ENCODE measurements at places on chromosomes 16 and 17. TPM values are rescaled to one million over a fixed set of nuclear protein-coding genes. Genes with fewer than 3 reads are reported as not detected.

DNA sequence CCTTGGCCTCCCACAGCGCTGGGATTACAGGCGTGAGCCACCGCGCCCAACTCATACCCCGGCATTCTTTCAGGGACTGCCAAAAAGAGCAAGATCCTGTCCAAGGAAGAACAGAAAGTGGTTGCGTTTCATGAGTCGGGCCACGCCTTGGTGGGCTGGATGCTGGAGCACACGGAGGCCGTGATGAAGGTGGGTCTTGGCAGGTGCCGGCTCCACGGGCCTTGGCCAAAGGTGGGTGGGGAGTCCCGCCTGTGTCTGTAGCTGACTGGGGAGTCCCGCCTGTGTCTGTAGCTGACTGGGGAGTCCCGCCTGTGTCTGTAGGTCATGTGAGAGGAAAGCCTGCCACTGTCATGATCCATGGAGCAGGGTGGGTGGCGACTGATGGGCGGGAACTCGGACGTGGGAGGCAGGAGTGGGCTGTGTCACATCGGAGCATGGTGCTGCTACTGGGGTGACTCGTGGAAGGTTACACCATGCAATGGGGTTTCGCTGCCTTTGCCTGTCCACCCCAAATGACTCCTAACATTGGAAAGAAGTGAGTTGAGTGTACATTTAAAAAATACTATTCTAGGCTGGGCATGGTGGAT lies 10.0 kb upstream of the RPL13 start:
- no peak for DNase-seq

CHST4 gene
- not detected for total RNA-seq

GRCh38 chr17:66002063-66002585 lies 189.8 kb downstream of the CEP112 start:
- no peak for DNase-seq

SYNGR2 gene
- 87.2 TPM for total RNA-seq

DNA sequence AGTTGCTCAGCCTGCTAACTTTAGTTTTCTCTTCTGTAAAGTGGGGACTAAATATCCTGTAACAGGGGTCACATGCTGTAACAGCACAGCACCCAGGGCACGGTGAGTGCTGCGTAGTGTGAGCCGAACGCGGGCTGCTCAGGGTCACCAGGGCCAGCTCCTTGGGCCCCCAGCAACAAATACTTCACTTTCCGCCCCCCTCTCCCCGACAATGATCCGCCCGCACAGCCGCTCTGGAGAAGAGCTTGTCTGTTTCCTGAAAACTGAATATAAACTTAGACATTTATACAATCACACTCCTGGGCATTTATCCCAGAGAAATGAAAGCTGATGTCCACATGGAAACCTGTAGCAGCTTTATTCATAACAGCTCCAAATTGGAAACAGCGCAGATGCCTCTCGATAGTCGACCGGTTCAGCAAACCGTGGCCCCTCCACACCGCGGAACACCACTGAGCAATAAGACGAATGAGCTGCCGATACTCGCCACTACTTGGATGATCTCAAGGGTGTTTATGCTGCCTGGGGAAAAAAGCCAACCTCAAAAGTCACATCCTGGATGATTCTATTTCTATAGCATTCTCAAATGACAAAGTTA lies 267.2 kb downstream of the PARN start:
- DNase-seq = no peak

DNA sequence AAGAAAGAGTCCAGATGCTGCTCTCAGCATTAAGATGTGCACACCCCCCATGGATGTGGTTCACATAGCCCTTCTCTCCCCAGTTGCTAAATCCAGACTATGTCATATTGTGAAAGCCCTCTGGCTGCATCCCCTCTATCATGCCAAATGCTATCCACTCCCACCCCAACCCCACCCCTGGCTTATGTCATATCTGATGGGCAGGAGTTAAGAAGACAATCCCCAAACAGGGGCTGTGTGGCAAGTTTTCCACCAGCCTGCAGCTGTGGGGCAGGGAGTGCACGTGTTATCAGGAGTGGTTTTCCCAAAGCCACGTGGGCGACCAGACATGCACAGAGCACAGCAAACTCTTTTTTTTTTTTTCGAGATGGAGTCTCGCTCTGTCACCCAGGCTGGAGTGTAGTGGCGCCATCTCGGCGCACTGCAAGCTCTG lies 10.0 kb downstream of the FAM117A start:
- DNase-seq = no peak

DNA sequence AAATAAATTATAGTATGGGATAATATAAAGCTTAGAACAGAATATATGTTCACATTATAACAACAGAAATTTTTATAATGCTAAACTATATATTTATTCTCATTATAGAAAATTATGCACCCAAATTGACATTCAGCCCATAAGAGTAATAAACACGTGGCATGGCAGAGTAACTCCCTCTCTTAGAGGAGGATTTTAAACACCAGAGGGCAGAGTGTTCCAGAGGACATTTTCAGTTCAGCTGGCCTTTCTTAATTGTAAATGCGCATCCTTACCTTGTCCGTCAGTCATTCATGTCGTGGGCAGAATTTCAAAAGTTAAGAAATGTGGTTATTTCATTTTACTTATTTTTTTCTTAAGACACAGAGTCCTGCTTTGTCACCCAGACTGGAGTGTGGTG lies 147.1 kb downstream of the TANC2 start:
- no peak for DNase-seq

SLC43A2 gene
- 58.6 TPM for total RNA-seq

- no peak for DNase-seq
These were observed 1.5 kb downstream of the DLG4 start for GRCh38 chr17:7218166-7218565.

- DNase-seq = no peak
These were observed 22.6 kb upstream of the CDYL2 start for GRCh38 chr16:80827007-80827406.

CFAP97D1 gene
- total RNA-seq = not detected

CCL2 gene
- total RNA-seq = 19.8 TPM

GUCY2D gene
- total RNA-seq = not detected

- DNase-seq = no peak
These were observed 52.6 kb downstream of the RBFOX3 start for GRCh38 chr17:79558091-79558900.

DNA sequence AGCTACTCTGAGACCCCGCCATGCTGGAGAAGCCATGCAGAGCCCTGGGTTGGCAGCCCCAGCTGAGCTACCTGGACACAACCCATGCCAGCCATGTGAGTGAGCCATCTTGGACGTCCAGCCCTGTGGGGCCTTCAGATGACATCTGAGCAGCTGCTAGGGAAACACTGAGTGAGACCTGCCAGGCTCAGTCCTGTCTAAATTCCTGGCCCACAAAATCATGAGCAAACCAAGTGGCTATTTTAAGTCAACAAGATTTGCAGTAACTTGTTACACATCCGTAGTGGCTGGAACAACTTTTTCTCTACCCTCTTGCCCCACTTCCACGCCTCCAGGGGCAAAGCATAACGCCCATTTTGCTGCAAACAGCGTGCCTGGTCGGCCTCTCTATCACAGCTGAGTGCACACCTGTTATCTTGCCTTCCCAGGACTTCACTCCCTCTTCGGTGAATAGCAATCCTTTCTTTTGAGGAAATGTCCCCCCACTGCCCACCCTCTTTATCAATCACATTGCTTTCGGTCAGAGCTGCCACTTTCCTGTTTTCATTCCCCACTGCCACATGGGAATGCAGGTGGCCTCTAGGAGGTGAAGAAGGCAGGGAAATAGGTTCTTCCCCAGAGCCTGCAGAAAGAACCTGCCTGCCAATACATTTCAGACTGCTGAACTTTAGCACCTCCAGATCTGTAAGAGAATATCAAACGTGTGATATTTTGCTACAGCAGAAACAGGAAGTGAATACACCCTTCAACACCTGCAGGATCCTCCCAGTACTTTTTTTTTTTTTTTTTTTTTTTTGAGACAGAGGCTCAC lies 7.4 kb upstream of the SCIMP start:
- peak; percentile 55 for DNase-seq

- DNase-seq = no peak
These were observed 119.9 kb downstream of the BANP start for GRCh38 chr16:88070989-88071625.

GRCh38 chr16:53805752-53806151 lies 101.8 kb downstream of the FTO start:
- DNase-seq = no peak

DNA sequence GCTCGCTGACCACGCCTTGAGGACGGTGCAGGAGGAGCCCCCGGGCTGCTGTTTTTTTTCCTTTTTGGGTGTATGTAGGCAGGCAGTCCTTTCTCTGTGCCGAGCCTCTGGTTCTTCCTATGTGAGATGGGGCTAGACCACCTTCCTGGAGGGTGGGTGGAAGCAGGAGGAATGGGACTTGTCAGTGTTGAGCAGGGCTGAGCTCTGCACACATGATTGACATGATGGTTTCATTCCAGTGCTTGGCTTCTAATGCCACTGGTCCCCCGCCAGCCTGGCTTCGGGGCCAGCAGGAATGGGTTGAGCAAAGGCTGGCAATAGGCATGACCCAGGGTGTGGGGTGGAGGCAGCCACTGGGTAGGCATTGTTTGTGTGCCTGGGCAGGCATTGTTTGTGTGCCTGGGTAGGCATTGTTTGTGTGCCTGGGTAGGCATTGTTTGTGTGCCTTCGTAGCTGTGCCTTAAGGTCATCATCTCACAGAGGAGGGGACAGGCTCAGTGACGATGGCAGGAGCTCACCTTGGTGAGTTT lies 14.2 kb upstream of the ADCY7 start:
- no peak for DNase-seq

DNA sequence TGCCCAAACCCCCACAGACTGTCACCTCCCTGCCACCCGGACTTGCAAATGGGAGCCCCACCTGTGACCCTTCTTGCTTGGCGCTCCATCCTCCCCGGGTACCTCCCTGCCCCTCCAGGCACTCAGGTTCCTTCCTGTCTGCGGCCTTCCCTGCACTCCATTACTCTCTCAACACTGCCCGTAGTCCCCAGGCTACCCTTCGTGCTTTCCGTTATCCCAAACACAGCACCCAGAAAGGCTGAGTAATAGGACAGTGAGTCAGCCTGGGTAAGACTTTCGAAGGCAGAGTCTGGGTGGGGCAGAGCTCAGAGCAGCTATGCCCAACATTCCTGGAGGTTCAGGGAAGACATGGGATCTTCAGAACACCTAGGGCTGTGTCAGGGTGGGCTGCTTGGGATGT lies 16.6 kb upstream of the C16orf74 start:
- no peak for DNase-seq

SOST gene
- total RNA-seq = not detected

GRCh38 chr16:54647725-54648221 lies 282.9 kb upstream of the IRX5 start:
- DNase-seq = no peak

PLA2G10 gene
- 15.7 TPM for total RNA-seq

GRCh38 chr17:61508912-61509311 lies 56.7 kb downstream of the TBX4 start:
- DNase-seq = no peak

- no peak for DNase-seq
These were observed 216.2 kb upstream of the ASIC2 start for GRCh38 chr17:33509331-33509730.

DNA sequence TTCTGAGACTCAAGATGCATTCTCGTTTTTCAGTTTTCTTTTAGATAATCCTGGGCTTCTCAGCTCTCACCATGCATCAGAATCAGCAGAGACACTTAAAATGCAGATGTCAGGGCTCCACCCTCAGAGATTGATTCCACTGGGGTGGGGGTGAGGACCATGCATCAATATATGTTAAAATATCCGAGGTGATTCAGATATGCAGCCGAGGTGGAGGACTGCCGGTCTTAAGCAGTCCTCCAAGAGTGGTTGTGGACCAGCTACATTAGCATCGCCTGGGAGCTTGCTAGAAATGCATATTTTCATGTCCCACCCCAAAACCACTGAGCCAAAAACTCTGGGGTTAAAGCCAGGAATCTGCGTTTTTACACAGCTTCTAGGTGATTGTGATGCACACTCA lies 501.3 kb downstream of the CDH13 start:
- DNase-seq = no peak
